ENCODE measurements at places on chromosomes 6 and 20.

GRCh38 chr6:75850026-75850833, 101.2 kb downstream of the MYO6 start:
- no peak for DNase-seq

DNA sequence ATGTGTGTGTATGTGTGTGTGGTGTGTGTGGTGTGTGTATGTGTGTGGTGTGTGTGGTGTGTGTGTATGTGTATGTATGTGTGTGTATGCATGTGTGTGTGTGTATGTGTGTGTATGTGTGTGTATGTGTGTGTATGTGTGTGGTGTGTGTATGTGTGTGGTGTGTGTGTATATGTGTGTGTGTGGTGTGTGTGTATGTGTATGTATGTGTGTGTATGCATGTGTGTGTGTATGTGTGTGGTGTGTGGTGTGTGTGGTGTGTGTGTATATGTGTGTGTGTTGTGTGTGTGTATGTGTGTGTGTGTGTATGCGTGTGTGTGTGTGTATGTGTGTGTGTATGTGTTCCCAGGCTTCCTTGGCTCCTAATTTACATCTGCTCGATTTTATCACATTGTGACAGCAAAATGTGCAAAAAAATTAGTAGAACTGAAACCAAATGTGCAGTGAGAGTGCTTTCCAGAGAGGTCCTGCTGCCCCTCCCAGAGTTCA, 234.5 kb downstream of the BMP7 start:
- no peak for DNase-seq

DNA sequence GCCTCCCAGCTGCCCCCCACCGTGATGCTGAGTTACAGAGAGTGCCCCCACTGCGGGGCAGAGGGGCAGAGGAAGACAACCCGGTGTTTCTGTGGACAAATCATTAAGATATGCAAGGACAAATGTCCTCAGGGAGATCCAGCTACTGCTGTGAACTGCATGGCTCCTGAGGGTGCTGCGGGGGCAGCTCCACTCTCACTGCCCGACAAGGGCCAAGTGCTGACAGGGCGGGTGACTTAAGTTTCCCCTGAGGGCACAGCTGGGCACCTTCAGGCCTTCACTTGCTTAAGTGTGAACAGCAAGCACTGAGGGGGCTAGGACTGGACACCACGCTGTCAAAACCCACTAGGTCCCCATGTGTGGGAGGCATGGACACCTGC, 26.2 kb upstream of the TCFL5 start:
- no peak for DNase-seq

DNA sequence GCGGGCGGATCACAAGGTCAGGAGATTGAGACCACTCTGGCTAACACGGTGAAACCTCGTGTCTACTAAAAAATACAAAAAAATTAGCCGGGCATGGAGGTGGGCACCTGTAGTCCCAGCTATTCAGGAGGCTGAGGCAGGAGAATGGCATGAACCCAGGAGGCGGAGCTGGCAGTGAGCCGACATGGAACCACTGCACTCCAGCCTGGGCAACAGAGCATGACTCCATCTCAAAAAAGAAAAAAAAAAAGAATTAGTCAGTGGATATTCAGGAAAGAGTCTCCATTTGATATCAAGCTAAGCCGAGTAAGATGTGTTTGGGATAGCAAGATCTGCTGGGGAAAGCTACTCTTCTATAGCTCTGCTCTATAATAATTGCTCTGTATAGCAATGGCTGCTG, 41.0 kb downstream of the MOCS1 start:
- DNase-seq: no peak

GRCh38 chr6:613981-614380, 42.9 kb downstream of the HUS1B start:
- DNase-seq: no peak

- peak; percentile 52 for DNase-seq
Measured at GRCh38 chr20:46206025-46206424, 87.9 kb downstream of the CD40 start.

DNA sequence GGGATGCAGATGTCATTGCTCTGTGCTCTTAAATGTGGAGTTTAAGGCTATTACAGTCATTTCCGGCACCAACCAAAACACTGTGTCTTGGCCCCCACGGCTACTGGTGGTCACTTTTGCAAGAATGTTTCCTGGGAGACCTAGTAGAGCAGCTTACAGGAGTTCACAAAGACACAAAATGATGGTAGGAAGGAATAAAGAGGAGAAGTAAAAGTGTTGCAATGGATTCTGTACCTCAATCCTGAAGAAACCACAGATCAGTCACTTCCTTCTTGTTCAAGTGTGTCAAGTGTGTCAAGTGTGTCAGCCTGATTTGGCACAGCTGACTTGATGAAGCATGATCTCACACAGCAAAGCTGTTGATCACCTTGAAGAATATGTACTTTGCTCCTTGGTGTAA, 344.0 kb downstream of the PLCB1 start:
- DNase-seq: no peak

DNA sequence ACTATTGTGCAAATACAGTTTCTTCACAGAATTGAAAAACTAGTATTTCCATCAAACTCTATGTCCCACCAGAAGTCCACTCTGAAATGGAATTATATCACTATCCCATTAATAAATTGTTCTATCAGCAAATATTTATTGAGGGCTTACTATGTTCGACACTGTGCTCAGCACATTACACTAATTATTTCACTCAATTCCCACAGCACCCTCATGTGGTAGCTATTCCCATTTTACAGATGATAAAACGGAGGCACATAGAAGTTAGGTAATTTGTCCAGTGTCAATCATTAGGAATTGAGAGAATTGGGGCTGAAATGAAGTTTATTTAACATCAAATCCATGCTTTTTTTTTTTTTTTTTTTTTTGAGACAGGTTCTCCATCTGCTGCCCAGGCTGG, 52.5 kb downstream of the MKKS start:
- DNase-seq: no peak

GRCh38 chr6:6474170-6474920, 114.2 kb upstream of the LY86 start:
- no peak for DNase-seq

- no peak for DNase-seq
Measured at GRCh38 chr20:62523473-62524203, 47.8 kb upstream of the GATA5 start.

- no peak for DNase-seq
Measured at GRCh38 chr6:147621263-147621662, 112.8 kb downstream of the SAMD5 start.

GRCh38 chr6:169048865-169049205, 204.8 kb downstream of the THBS2 start:
- no peak for DNase-seq

- DNase-seq: no peak
Measured at GRCh38 chr6:42293386-42293977, 75.8 kb upstream of the MRPS10 start.

- DNase-seq: no peak
Measured at GRCh38 chr6:126015863-126016262, 29.5 kb downstream of the TRMT11 start.

- DNase-seq: no peak
Measured at GRCh38 chr20:58994390-58995159, 12.5 kb downstream of the CTSZ start.

- DNase-seq: no peak
Measured at GRCh38 chr6:122136386-122136785, 263.1 kb upstream of the HSF2 start.

DNA sequence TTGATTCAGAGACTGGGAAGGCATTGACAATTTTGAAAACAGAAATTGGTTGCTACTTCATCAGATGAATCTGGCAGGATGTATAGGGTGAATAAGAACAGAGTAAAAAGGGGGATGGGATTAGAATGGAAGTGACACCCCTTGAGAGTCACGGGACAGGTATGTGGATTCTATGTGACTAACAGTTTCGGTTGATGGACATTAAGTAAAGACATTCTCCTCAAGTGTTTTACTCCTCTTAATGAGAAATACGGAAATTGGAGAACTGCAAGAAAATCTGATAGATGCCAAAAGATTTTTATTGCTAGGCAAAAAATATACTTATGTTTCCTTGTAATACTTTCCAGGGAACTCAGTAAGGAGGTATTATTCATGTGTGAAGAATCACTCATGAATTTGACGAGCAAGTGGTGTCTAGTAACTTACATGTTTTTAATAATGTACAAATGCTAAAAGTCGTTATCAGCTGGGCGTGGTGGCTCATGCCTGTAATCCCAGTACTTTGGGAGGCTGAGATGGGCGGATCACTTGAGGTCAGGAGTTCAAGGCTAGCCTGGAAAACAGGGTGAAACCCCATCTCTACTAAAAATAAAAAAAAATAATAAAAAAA, 135.8 kb downstream of the KIF16B start:
- DNase-seq: no peak

DNA sequence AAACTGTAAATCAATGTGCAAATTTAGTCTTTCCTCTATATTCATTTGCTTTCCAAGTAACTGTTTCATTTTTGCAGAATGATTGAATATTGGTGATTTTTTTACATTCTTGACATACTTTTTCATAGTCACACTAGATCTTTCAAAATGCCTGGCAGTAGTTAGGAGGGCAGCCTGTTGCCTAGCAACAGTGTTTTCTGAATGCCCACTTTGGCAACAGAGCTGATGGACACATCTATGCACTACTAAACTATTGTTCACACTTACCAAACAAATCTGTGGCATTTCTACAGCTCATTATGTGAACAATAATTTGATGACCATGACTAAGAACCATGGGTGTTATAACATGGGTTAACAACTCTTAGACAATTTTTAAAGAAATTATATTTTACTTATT, 438.0 kb upstream of the IMPG1 start:
- DNase-seq: no peak

DNA sequence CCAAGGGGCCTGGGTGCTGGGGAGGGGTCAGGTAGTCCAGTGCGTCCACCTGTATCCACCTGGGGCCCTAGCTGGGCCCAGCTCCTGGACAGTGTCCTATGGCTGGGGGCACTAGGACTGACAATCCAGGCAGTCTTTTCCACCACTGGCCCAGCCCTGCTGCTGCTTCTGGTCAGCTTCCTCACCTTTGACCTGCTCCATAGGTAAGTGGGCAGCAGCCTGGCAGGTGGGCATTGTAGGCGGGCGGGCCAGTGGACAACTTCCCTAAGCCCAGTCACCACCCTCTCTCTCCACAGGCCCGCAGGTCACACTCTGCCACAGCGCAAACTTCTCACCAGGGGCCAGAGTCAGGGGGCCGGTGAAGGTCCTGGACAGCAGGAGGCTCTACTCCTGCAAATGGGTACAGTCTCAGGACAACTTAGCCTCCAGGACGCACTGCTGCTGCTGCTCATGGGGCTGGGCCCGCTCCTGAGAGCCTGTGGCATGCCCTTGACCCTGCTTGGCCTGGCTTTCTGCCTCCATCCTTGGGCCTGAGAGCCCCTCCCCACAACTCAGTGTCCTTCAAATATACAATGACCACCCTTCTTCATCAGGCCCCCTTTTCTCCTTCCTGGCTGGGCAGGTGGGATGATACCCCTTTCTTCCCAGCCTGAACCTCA, 584 bp downstream of the C20orf141 start:
- DNase-seq: no peak

GRCh38 chr20:16563066-16563806, 10.0 kb downstream of the KIF16B start:
- no peak for DNase-seq

DNA sequence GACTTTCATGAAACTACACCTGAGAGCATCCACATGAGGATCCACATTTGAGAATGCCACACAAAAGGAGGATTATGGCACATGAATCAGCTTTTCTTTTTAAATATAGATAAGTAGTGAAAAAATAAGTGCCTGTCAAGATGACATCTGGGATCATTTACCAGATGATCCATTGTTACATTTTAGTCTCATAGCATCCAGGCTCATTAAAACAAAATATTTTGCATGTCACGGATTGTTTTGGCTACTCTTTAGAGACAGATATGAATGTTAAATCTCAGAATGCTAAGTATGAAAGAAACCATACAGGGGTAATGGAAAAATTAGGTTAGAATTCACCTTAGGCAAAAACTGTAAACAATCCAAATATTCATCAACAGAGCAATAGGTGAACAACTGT, 66.7 kb downstream of the MYO6 start:
- no peak for DNase-seq

GRCh38 chr20:22584922-22585785, 782 bp upstream of the FOXA2 start:
- no peak for DNase-seq

DNA sequence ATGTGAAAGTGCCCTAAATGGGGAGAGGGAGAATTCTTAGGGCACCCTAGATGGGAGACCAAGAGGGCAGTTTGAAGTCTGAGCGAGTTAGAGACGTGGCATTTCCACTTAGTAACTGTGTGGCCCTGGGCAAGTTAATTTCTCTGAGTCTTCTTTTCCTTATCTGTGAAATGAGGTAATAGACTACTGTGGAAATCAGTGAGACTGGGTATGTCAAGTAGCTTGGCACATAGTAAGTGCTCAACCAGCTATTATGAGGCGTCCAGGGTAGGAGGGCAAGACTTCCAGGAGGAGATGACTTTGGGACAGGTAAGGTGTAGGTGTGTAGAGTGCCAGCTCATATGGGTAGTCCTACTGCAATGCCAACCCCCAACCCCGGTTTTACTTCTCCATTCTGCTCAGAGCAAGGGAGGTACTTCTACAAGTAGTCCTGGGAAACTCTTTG, 770 bp downstream of the KIF3B start:
- peak; percentile 68 for DNase-seq

DNA sequence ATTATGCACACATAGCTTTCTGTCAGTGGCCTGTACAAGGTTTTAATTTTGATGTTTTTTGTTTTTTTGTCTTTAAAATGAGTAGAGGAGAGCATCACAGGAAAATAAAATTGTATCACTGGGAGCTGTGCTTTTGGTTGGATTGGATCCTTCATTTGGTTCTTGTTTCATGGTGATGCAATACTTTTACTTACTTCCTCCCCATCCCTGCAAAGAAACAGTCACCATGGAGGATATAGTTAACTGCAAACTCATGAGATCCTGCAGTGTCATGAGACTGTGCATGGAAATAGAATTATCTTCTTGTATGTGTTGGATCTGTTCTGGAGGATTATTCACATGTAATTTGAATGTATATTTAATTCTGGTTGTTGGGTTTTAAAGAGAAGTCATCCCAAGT, 122.3 kb downstream of the JARID2 start:
- no peak for DNase-seq

GRCh38 chr6:5680095-5680494, 326.6 kb downstream of the NRN1 start:
- no peak for DNase-seq

GRCh38 chr6:121873595-121873994, 438.1 kb downstream of the GJA1 start:
- DNase-seq: no peak

DNA sequence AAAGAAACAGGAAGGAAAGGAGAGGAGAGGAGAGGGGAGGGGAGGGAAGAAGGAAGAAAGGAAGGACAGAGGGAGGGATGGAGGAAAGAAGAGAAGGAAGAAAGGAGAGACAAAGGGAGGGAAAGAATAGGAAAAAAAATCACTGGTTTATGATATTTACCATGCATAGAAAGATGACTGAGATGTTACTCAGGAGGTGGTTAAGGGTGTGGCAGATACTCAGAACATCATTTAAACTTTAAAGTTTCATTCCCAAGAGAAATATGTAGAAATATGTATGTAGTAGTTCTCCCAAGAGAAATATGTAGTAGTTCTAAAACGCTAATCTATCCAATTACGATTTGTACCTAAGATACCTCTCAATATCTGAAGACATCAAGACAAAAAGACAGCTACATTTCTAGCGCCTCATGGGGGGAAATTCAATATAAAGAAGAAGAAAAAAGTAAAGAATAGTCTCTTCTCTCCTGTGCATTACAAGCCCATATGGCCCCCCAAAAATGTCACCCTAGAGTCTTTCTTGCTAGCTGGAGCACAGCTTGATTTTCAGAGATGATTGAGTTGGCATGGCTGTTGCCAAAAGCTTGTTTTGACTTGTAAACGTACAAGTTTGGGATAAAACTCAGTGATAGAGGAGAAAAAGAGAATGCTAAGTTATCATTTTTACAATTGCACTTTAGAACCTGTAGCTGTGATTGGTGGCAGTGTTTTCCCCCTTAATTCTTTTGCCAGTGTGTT, 539.2 kb downstream of the CDH26 start:
- no peak for DNase-seq

Measured in GM13977 (cell line).